ENCODE measurements at places on chromosomes 7 and 10. TPM values are rescaled to one million over a fixed set of nuclear protein-coding genes. Genes with fewer than 3 reads are reported as not detected.

SLC26A5 gene
- not detected for total RNA-seq

CYTH3 gene
- 30.0 TPM for total RNA-seq

LBX1 gene
- not detected for total RNA-seq

MRPS33 gene
- total RNA-seq = 111 TPM

NUPR2 gene
- total RNA-seq = not detected

LRRN3 gene
- total RNA-seq = 0.03 TPM

FHIP2A gene
- total RNA-seq = 10.7 TPM

HMX3 gene
- total RNA-seq = not detected

EPO gene
- total RNA-seq = not detected

SLC16A12 gene
- total RNA-seq = 0.58 TPM
